ENCODE measurements at places on chromosomes 2 and 18. TPM values are rescaled to one million over a fixed set of nuclear protein-coding genes. Genes with fewer than 3 reads are reported as not detected.

Gene TTR
- total RNA-seq: not detected

Gene MC4R
- total RNA-seq: not detected

Gene HOXD10
- not detected for total RNA-seq

Gene CD28
- not detected for total RNA-seq

Gene CACNB4
- total RNA-seq: 10.8 TPM

Gene PDCD1
- total RNA-seq: not detected

Gene SCN7A
- total RNA-seq: not detected

Gene C2orf80
- not detected for total RNA-seq
